Upper lobe of left lung (tissue), 6 donors: ENCODE measurements at places on chromosomes 16 and 17. TPM values are rescaled to one million over a fixed set of nuclear protein-coding genes. Genes with fewer than 3 reads are reported as not detected.
A peak's percentile ranks its signal among the peaks of the same experiment; 100 is the strongest.

PYY gene
- total RNA-seq: not detected

CDH5 gene
- 54.5 TPM for total RNA-seq

STRADA gene
- 60.8 TPM for total RNA-seq

COIL gene
- 9.4 TPM for total RNA-seq

TEX19 gene
- not detected for total RNA-seq

ARHGDIG gene
- not detected for total RNA-seq

GRCh38 chr17:75643643-75644017 is 10.4 kb downstream of the SMIM5 start:
- H3K4me3 ChIP-seq: no peak overlapping the region
- H3K4me1 ChIP-seq: peaks cover 10% of the 10 kb centered on the region
- DNase-seq: peak; percentile 22

GRCh38 chr16:53996961-53997360 is 289.6 kb downstream of the IRX3 start:
- no peak overlapping the region for H3K27ac ChIP-seq
- no peaks in the 10 kb centered on the region for H3K27me3 ChIP-seq
- DNase-seq: no peak
- H3K4me3 ChIP-seq: no peak overlapping the region
- peaks cover 6% of the 10 kb centered on the region for H3K4me1 ChIP-seq

GRCh38 chr16:85148931-85149330 is 36.7 kb upstream of the CIBAR2 start:
- H3K27ac ChIP-seq: no peak overlapping the region
- H3K4me1 ChIP-seq: peaks cover 21% of the 10 kb centered on the region
- no peak for DNase-seq

DNA sequence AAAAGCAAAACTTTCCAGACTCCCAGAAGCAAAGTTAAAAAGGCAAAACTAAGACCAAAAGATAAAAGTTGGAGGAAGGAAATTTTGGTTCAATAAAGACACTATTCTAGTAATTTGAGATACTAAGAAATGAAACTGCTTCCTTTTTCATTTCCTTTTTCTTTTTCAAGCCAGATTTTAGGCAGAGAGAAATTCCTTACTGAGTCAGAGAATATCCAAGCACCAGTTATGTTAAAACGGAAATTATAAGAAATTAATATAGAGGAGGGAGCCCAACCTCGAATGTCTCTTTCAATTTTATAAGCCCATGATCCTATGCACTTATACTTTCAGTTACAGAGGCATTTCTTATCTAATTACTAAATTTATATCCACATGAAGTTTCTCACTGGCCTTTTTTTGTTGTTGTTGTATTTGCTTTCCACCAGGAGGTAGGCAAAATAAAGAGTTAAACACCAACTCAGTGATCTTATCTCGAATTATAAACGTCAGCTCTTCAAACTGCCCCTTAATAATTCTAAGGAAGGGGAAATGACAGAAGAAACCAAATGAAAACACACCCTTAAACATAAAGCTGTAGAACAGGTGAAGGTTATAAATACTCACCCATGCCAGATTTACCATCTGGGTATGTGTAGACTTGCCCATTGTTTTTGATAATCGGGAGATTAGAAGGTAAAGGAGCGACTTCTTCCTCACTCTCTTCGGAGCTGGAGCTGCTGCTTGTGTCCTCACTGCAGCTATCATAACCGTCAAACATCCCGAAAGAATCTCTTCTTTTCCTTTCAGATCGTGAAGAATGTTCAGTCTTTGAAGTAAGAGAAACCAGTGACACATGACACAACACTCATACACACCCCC is 35.2 kb downstream of the MBTD1 start:
- H3K27ac ChIP-seq: peak overlapping the region; percentile 29
- DNase-seq: no peak
- no peaks in the 10 kb centered on the region for H3K4me1 ChIP-seq
- no peaks in the 10 kb centered on the region for H3K27me3 ChIP-seq
- H3K4me3 ChIP-seq: no peak overlapping the region

DNA sequence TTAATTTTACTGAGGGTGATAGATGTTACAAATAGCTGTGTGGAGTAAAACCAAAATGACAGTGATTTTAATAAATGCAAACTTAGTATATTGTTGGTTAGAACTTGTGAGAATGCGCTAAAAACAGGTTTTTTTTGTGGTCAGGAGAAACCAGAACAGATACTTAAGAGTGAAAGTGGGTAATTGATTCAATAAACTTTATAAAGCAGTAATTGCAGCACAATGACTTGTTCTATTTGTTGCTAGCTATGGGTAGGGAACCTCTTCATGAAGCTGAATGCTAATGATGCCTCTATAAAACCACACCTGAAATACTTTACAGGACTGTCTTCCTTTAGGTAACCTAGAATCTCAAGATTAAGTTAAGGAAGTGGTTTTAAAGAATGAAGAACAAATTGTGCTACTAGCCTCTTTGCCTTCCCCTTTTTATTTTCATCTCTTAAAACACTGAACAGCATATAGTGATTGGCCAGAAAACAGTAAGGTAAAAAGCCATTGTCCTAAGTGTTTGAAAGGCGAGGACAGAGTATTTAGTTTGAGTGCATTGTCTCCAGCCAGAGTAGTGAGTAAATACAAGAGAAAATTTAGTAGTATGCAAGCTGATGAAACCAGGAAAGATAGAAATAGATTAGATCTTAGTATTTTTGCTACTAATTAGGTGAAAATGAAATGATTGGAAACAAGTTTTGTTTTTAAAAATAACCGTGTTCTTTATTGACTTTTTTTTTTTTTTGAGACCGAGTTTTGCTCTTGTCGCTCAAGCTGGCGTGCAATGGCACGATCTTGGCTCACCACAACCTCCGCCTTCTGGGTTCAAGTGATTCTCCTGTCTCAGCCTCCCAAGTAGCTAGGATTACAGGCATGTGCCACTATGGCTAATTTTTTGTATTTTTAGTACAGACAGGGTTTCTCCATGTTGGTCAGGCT is 6.0 kb downstream of the GGNBP2 start:
- DNase-seq: no peak
- peaks cover 14% of the 10 kb centered on the region for H3K36me3 ChIP-seq
- no peaks in the 10 kb centered on the region for H3K27me3 ChIP-seq
- peaks cover 65% of the 10 kb centered on the region for H3K4me1 ChIP-seq
- H3K27ac ChIP-seq: peak overlapping the region; percentile 20

DNA sequence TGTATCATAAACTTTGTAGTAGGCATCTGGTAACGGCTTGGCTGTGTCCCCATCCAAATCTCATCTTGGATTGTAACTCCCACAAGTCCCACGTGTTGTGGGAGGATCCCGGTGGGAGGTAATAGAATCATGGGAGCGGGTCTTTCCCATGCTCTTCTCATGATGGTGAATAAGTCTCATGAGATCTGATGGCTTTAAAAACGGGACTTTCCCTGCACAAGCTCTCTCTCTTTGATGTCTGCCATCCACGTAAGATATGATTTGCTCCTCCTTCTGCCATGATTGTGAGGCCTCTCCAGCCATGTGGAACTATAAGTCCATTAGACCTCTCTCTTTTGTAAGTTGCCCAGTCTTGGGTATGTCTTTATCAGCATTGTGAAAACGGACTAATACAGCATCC is 248.7 kb downstream of the SNX29 start:
- DNase-seq: no peak
- no peak overlapping the region for H3K27ac ChIP-seq
- no peak overlapping the region for H3K4me3 ChIP-seq
- no peaks in the 10 kb centered on the region for H3K36me3 ChIP-seq

DNA sequence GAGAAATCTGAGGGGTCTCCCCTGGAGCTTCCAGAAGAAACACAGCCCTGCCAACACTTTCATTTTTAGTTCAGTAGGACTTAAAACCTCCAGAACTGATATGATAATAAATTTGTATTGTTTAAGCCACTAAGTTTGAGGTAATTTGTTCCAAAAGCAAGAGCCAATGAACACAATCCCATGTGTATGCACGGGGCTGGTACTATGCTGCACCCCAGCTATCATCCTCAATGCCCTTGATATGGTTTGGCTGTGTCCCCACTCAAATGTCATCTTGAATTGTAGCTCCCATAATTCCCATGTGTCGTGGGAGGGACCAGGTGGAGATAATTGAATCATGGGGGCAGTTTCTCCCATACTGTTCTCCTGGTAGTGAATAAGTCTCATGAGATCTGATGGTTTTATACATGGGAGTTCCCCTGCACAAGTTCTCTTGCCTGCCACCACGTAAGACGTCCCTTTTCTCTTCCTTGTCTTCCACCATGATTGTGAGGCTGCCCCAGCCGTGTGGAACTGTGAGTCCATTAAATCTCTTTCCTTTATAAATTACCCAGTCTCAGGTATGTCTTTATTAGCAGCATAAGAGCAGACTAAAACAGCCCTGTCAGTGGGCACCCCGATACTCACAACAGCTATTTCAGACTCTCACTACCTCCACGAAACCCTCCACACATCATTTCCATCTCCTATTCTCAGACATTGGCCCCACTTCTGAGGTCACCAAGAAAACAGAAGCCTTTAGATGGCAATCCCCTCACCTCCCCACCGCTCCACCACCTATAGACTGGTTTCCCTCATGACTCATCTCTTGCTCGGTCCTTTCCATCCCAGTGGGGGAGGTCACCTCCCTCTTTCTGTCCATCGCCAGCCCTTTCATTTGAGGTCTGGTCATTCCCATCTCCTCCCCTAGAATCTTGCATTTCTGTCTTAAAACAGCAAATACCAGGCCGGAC is 8.9 kb upstream of the CACNG1 start:
- H3K27ac ChIP-seq: no peak overlapping the region
- H3K4me1 ChIP-seq: no peaks in the 10 kb centered on the region
- H3K36me3 ChIP-seq: no peaks in the 10 kb centered on the region
- no peaks in the 10 kb centered on the region for H3K27me3 ChIP-seq
- no peak for DNase-seq
- H3K4me3 ChIP-seq: no peak overlapping the region

- no peak overlapping the region for H3K4me3 ChIP-seq
- no peak overlapping the region for H3K27ac ChIP-seq
- H3K27me3 ChIP-seq: no peaks in the 10 kb centered on the region
- no peak for DNase-seq
- H3K36me3 ChIP-seq: no peaks in the 10 kb centered on the region
- H3K4me1 ChIP-seq: no peaks in the 10 kb centered on the region
Observed at GRCh38 chr16:31388535-31388934, 4.6 kb upstream of the ITGAD start.

DNA sequence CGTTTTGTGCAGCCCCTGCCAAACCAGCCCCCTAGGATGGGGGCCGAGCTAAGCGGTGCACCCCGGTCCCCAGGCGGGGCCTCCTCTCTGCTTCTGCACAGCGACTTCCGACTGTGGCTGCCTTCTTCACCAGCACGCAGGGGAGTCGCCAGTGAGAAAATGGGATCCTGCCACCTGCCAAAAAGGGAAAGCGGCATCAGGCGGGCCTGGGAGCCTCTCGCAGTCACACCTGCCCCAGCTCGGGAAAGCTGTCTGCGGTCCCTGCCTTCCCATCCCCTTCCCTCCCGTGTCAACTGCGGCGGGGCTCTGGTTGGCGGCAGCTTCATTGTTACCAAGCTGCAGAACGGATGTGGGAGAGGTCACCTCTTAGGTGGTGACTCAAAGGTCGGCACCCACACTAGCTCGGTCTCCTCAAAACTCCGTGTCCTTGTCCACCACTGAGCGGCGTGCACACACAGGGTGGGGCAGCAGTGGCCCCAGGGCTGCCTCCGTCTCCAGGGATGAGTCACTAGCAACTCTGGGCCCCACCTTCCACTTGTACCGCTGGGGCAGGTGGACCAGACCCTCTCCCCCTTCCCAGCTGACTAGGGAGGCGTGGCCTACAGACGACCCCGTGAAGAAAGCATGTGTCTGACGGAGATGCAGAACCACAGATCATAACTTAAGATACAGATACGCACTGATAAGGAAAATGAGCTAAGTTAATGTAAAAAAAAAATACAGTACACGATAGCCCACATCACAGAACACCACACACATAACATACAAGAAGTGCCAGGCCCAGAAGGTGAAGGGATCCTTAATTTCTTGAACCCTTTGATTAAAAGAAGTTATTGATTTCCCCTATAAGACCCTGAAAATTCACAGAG is 1.5 kb upstream of the PCYT2 start:
- H3K4me3 ChIP-seq: no peak overlapping the region
- H3K27me3 ChIP-seq: no peaks in the 10 kb centered on the region
- peak overlapping the region; percentile 68 for H3K27ac ChIP-seq

DNA sequence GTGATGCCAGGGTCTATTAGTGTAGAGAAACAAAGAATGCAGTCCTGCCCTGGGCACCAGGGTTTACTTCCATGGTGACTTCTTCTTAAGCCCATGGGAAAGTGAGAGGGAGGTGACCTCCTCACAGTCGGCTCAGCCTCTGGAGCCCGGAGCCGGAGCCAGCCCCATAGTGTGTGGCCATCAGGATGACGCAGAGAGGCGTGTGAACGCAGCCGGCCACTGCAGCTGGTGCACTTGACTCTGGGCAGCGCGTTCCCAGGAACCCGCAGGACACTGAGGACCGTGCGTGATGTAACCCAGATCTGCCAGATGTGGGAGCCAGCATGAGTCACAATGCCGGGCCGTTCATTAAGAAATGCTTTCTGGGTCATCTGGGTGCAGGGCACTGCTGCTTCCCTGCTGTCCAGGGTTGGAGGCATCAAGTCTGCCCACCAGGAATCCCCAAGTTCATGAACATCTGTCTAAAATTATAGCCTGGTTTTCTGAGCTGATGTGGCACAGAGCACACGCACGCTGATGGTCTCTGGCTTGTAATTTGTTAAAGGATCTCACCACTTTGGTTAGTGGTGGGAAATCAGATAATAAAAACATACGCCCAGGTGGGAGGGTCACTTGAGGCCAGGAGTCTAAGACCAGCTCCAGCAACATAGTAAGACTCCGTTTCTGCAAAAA is 114.1 kb downstream of the PITPNC1 start:
- no peaks in the 10 kb centered on the region for H3K36me3 ChIP-seq
- no peak overlapping the region for H3K4me3 ChIP-seq
- no peaks in the 10 kb centered on the region for H3K27me3 ChIP-seq
- H3K27ac ChIP-seq: no peak overlapping the region
- DNase-seq: peak; percentile 91

GRCh38 chr17:27602721-27603420 is 28.1 kb upstream of the LGALS9 start:
- H3K27ac ChIP-seq: no peak overlapping the region
- H3K4me1 ChIP-seq: peaks cover 4% of the 10 kb centered on the region
- H3K4me3 ChIP-seq: no peak overlapping the region
- peaks cover 51% of the 10 kb centered on the region for H3K36me3 ChIP-seq
- no peaks in the 10 kb centered on the region for H3K27me3 ChIP-seq

GRCh38 chr16:81730090-81731051 is 48.7 kb upstream of the PLCG2 start:
- peaks cover 8% of the 10 kb centered on the region for H3K4me1 ChIP-seq
- DNase-seq: peak; percentile 93
- no peaks in the 10 kb centered on the region for H3K27me3 ChIP-seq
- peak overlapping the region; percentile 3 for H3K27ac ChIP-seq
- H3K4me3 ChIP-seq: peak overlapping the region; percentile 34

DNA sequence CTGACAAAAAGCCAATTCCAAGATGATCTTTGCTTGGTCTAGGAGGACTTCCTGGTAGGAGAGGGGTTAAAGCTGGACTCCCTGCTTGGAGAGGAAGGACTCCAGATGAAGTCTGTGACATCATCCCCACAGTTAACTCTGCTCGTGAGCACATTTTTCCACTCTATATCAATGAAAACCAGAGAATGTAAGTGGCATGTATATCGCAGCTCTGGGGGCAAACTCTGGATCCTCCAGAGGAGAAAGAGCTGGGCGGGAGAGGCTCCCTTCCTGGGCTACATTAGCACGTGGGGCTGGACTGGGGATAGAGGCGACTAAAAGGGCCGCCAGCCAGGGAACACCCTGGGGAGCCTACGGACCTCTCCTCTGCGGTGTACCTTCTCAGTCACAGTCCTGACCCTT is 34.1 kb downstream of the HIC1 start:
- H3K4me1 ChIP-seq: peaks cover 62% of the 10 kb centered on the region
- H3K4me3 ChIP-seq: no peak overlapping the region
- no peaks in the 10 kb centered on the region for H3K36me3 ChIP-seq
- no peaks in the 10 kb centered on the region for H3K27me3 ChIP-seq
- peak overlapping the region; percentile 77 for H3K27ac ChIP-seq
